ENCODE measurements at places on chromosomes 1 and 21.
A peak's percentile ranks its signal among the peaks of the same experiment; 100 is the strongest.

- DNase-seq = peak; percentile 86
Observed at GRCh38 chr1:202576816-202577215, 133.4 kb downstream of the SYT2 start.

DNA sequence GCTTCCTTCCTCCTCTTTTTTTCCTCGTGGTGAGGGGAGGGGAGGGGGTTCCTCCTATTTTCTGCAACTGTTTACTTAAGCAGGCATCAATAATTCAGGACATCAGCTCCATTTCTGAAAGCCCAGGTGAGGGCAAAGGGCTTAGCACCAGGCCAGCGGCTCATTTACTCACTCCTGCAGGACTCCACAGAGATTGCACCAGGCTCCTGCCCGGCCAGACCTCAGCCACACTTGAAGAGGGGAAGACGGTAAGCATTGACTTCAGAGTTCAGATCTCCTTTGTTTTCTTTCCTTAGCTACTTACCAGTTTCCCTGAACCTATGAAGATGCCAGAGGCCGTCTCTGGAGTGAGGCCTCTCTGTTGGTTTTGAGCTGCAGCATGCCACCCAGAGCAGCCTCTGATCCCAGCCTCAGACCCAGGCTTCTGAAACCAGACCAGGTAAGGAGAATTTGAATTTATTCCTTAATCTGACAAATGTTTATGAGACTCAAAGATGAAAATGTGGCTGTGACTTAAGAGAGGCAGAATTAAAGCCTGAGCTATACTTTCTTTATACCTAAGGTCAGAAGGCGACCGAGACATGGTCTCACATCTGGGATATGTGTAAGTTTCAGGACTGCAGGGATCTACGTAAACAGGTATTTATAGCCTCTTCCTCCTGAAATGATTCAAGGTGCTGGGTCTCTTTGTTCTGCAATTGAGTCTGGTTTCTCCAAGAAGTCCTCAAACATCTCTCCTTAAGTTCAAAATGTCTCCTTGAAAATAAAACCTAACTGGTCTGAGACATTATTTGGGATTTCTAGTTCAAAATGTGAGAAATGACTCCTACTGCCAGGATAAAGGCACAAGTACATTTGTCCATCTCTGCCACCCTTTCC lies 272.5 kb upstream of the RUNX1 start:
- DNase-seq = no peak

DNA sequence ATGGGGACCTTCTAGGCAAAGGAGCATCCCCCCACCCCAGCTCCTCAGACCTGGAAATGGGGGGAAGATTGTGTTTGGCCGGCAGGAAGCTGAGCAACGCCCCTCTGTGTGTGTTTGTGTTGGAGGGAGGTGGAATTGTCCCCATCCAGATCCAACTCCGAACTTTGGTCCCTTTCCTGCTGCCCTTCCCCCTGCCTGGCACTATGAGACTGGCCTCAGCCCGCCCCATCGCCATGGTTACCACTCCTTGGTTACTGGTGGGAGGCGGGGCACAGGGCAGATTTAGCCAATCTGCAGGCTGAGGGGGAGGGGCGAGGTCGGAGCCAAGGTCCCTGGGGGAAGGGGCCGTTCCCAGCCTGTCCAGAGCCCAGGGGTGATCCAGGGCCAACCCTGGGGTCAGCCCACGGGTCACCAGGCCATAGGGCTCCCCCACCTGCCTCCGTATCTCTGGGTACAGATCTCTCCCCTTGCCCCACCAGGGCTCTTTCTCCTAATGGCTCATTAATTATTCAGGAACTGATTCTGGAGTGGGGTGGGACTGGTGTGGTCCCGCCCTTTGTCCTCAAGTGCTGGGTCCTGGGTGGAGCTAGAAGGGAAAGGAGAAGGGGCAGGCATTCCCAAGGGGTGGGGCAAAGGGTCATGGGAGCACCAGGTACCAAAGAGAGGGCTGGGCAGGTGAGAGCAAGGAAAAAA lies 15.2 kb downstream of the PTPRF start:
- no peak for DNase-seq

GRCh38 chr1:36761113-36761512 lies 273.2 kb downstream of the GRIK3 start:
- DNase-seq = no peak

- no peak for DNase-seq
Observed at GRCh38 chr1:156435545-156436140, 64.9 kb downstream of the MEF2D start.

DNA sequence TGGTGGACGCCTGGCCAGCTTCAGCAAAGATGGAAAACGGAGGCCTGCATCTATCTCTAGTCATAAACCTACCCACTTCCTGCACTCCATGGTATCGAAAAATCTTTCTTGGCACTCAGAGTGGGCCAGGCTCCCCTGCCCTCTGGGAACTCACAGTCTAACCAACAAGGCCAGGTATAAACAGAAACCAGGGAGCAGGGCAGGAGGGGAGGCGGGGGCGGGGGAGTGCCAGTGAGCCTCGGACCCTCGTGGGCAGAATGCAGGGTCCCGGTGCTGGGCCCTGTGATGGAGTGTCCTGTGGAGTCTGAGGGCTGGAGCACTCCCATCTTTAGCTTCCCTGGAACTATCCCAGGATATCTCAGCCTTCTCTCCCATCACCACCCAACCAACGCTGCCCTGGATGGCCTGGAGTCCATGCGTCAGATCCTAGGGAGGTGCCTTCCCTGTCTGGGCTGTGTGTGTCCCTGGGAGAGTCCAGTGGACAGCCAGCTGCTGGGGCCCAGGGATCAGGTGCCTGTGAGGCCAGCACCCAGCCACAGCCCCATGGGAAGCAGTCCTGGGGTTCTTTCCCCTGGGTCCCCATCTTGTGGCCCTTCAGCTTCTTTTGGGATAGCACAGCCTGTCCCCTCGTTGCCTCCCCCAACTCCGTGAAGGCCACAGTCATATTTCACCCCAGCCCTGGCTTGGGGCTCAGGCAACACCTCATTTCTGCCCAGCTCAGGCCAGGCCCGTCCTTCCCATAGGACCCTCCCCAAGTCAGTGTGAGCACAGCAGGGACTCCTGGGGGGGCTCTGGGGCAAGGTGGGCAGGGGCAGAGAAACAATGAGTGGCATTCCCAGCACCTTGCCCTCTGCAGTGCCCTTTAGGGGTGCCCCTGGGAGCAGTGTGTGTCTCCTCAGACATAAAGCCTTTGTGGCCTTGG lies 1.1 kb upstream of the EPS8L3 start:
- DNase-seq = no peak

DNA sequence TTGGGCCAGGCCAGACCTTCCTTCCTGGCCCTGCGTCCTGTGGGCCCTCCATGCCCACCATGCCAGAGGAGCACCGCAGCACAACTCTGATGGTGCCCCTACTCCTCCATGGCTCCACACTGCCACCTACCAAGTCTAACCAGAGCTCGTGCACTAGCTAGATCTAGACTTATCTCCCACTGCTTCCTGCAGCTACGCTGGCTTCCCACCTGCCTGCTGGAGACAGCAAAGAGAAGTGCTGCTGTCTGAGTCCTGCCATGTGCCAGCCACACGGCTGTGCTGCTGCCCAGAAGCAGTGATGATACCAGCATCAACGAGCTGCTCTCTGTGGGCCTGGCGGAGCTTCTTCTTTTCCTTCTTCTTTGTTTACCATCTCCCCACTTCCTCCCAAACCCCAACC lies 4.5 kb downstream of the GUCA2B start:
- DNase-seq = no peak

- no peak for DNase-seq
Observed at GRCh38 chr1:161781995-161782394, 15.9 kb downstream of the ATF6 start.

DNA sequence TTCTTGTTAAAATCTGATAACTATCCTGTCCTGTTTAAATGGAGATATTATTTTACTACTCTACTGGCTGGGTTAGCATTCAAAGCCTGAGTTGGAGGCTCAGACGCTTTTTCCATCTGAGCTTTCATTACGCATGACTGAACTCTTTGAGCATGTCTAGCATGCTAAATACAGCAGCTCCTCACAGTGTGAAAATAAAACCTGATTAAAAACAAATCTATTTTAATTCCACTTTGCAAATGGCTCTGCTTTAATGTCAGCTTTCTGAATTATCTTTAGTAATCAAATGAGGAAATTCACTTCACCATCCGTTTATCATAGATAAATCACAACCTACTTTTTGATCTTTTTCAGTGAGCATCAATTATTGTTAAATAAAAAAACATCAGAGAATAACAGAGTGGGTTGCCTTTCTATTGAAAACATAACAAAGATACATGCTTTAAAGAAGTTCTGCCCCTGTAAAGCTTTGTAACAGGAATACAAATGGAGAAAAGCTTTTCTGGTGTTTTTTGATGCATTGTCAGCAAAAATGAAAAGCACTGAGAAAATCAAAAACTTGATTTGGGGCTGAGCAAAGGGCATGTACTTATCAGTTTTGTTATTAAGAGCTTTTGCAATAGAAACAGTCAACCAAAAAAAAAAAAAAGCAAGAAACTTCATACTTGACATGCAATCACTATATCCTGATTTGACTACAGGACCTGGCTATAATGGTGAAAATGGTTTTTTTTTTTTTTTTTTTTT lies 3.5 kb upstream of the SPEN start:
- DNase-seq = no peak

GRCh38 chr1:114339379-114339778 lies 171.6 kb downstream of the TRIM33 start:
- no peak for DNase-seq

DNA sequence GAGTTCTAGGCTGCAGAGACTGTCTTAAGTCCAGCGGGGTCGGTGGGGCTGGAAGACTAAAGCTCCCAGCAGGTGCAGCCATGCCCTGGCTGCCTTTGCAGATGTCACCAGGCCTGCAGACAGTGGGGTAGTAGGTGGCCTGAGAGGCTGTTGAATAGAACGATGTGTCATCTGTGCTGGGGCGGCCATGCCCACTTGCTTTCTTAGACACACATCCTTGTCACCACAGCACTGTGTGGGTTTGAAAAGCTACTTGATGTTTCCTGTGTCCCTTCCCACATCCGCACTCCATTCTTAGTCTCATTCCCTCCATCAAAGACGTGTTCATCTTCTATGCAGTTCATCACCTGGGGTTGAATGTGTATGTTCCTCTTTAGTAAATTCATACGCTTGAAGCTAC lies 184.5 kb upstream of the TMEM51 start:
- no peak for DNase-seq

GRCh38 chr1:24290933-24291487 lies 28.1 kb upstream of the GRHL3 start:
- DNase-seq = no peak

GRCh38 chr1:214621236-214621635 lies 18.2 kb downstream of the CENPF start:
- no peak for DNase-seq

- no peak for DNase-seq
Observed at GRCh38 chr1:205235951-205236350, 8.2 kb downstream of the TMCC2 start.

DNA sequence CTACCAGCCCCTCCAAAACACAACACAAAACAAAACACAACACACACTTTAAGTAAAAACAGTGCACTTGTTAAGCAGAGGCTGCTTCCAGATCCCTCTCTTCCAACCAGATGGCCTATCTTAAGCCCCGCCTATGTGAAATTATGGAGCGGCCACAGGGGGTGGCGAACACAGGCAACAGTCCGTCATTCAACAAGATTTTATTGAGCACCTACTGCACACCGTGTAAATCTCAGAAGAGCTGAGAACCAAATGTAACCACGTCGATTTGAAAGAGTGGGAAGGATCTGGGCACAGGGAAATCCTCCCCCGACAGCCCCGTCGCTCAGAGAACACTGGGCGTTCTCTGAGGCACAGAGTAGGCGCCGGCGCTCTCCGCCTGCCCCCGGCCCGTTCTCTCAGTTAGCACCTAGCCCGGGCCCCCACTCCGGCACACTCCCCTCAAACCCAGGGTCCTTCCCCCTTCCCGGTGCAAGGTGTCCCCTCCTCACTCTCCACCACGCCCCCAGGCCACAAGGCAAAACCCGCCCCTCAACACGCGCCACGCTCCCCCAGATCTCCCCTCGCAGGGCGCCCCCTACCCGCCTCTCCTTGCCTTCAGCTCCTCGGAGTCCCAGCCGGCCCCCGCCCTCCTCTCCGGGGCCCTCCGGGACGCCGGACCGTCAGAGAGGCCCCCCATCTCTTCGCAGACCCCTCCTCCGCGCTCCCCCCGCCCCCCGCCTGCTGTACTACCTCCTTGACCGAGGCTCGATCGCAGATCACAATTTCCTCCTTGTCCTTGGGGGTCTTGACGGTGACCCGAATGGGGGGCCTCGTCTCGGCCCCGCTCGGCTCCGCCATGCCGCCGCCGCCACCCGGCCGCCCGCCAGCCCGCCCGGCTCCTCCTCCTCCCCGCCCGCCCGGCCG lies 483 bp downstream of the UBQLN4 start:
- DNase-seq = no peak

DNA sequence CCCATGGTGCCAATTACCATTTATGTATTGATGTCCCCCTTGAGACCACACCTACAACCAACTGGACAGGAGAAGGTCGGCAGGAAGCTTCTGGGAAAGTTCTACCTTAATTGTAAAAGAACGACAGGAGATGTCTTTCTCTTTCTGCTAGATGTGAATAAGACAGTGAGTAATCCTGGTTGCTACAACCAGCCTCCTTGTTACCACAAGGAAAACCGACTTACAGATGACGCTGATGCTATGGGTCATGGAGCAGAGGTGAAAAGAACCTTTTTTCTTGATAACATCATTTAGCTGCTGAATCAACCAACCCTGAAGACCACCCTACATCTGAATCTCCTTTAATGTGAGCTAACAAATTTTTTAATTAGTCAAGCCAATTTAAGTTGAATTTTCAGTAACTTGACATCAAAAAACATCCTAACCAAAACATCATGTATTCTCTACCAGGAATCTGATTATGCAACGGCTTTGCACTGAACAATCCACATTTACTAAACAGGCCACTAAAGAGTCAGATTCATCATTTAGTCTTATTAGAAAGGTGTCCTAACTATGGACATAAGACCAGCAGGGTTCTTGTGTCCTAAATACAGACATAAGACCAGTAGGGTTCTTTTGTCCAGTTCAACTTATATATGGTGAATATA lies 23.0 kb downstream of the RGS2 start:
- no peak for DNase-seq

- no peak for DNase-seq
Observed at GRCh38 chr1:31835415-31835814, 19.6 kb upstream of the SPOCD1 start.

Measured in AG09319 (cell line).